ENCODE measurements at places on chromosomes 4 and X. TPM values are rescaled to one million over a fixed set of nuclear protein-coding genes. Genes with fewer than 3 reads are reported as not detected.

The FRMPD3 gene
- polyA plus RNA-seq: 0.40 TPM

The DIPK2B gene
- 8.4 TPM for polyA plus RNA-seq

The C4orf50 gene
- polyA plus RNA-seq: not detected

The DNAAF6 gene
- 0.09 TPM for polyA plus RNA-seq

The NUDT9 gene
- polyA plus RNA-seq: 69.8 TPM

- no peak for DNase-seq
Observed at GRCh38 chr4:150855981-150856510, 159.0 kb downstream of the LRBA start.

GRCh38 chrX:134236626-134237614, at the start of gene CCDC160:
Gene CCDC160 (plus strand): TSS chrX:134237182. CDS start chrX:134244801, 7,619 bp downstream.
- DNase-seq: no peak

DNA sequence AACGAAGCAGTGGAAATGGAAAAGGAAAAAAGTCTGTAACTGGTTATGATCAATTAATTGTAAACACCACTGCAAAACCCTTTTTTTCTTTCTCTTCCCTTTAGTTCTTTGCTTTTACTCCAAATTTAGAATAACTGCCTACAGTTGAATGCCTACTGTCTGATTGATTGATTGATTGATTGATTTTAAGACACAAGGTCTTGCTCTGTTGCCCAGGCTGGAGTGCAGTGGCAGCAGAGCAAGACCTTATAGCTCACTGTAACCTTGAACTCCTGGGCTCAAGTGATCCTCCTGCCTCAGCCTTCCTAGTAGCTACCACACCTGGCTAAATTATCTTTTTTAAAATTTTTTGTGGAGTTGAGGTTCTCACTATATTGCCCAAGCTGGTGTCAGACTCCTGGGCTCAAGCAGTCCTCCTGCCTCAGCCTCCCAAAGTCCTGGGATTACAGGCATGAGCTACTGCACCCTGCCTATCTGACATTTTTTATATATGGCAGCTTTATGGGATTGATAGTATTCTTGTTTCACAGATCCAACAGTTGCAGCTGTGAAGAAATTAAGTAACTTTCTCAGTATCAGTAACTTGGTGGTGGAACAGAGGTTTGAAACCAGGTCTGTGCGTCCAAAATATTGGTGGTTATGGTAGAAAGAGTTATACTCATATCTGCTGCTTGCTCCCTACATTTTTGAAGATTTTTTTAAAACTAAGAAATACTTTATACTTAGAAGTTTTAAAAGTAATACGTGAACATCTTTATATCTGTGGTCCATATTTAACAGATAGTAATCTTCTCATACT, 12.4 kb downstream of the UBE2K start:
- no peak for DNase-seq

DNA sequence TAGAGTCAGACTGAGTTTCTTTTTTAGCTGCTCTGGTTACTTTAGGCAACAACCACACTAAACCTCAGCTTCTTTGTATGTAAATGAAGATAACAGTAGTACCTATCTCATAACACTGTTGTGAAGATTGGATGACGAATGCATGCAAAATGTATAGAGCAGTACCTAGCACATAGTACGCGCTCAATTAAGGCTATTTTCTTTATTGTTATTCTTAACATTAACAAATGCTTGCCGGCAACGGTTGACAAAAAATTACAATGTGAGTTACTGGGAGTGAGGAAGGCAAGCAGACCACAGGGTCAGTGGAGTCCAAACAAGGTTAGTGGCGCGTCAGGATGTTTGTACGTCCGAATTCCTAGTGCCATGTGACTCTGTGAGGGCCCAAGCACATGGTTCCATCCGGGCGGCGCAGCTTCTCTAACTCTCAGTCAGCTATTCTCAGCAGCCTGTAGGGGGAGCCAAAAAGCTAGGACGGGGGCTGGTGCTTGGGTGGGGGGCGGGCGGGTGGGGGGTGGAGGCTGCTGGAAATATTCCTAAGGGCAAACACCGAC, 821 bp upstream of the NALF2 start:
- DNase-seq: no peak

- no peak for DNase-seq
Observed at GRCh38 chr4:141706445-141706844, 70.1 kb downstream of the IL15 start.

DNA sequence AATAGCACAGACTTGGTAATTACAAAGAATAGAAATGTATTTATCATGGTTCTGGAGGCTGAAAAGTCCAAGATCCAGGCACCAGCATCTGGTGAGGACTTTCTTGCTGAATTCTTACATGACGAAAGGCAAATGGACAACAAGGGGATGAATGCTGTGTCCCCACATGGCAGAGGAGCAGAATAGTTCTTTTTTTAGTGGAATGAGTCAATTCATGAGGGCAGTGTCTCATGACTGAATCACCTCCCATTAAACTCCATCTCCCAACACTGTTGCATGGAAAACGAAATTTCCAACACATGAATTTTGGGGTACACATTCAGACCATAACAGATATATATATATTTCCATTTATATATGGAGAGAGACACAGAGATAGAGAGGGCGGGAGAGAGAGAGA, 628.3 kb downstream of the TRIML1 start:
- no peak for DNase-seq

DNA sequence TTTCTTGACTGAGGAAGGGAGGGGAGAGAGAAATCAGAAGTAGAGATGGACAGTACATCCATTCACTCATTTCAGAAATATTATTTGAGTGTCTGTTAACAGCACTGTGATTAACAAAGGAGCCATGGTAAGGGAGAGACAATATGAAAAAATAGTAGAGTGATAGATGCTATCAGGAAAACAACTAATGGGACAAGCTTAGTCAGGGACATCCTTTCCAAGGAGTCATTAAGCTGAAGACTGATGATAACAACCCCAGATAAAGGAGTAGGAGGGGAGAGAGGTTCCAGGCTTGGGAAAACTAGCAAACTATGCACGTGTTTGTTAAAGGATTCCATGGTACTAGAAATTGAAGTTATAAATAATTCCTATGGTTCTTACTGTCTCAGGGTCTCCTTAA, 122.2 kb downstream of the CBR4 start:
- DNase-seq: no peak

DNA sequence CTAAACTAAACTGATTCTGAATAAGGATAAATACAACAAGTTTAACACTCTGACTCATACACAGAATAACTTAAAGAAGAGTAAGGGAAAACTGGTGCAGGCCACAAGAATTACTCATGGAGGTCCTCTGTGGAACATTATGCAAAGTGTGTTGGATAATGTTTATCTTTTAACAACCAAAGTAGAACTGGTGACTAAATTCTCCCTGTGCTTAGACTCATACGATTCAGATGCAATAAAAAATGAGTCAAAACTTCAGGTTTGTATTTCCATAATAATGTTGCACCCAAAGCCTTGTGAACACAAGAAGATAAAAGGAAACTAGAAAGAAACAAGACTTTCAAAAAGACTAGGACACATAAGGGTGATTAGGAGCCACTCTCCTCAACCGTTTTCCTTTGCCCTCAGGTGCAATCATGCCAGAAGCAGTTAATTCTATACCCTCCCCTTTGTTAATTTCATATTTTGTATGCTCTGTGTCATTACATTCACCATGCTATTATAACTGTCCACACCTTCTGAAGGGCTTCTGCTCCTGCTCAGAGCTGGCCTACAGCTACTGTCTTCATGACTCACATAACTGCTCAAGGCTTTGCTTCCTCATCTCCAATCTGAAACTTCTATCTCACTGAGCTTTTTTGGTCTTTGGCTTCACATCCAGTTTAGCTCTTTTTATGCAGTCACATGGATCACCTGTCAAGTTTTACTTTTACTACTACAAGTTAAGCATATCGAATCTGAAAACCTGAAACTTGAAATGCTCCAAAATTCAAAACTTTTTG, 60.2 kb downstream of the KCNIP4 start:
- DNase-seq: no peak

DNA sequence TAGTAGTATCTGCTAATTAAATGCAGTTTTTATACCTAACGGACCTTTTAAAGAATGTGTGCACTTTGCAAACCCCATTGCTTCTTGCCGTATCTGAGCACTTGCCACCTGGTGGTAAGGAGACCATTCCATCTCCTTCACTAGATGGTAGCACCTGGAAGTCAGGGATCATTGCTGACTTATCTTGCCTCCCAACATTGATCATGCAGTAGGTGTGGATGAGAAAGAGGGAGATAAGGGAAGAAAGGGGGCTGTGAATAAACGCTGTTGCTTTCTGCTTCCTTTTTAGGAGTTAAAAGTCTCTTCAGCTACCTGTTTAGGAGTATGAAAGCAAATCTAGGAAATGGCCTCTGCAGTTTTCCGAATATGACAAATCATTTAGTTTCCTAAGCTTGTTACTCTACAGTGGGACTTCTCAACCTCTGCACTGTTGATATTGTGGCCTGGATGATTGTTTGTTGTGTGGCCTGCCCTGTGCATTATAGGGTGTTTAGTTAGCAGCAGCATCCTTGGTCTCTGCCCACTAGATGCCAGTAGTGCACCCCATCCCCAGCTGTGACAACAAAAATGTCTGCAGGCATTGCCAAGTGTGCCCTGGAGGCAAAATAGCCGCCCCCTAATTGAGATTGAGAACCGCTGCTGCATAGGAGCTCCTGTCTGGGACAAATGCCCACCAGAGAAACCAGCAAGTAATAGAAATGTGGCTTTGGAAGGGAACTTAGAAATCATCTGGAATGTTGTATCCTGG, 38.8 kb downstream of the GAB1 start:
- no peak for DNase-seq

DNA sequence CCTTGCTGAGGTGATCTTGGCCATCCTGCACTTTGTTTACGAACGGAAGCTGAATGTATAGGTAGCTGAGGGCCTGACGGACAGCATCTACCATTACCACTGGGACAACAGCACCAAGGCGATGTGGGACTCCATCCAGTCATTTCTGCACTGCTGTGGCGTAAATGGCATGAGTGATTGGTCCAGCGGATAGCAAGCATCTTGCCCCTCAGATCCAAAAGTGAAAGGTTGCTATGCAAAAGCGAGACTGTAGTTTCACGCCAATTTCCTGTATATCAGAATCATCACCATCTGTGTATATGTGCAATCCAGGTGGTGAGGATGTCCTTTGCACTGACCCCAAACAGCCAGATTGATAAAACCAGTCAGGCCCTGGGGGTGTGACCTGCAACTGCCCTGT, 4.2 kb upstream of the PYURF start:
- no peak for DNase-seq

DNA sequence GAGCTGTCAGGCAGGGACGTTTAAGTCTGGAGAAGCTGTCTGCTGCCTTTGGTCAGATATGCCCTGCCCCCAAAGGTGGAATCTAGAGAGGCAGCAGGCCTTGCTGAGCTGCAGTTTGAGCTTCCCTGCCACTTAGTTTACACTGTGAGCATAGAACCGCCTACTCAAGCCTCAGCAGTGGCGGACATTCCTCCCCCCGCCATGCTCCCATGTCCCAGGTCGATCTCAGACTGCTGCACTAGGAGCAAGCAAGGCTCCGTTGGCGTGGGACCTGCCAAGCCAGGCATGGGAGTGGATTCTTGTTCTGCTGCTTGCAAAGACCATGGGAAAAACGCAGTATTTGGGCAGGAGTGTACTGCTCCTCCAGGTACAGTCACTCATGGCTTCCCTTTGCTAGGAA, 24.3 kb downstream of the PLK4 start:
- no peak for DNase-seq

GRCh38 chr4:69056921-69057550, 39.2 kb upstream of the UGT2B7 start:
- DNase-seq: no peak

GRCh38 chr4:75340561-75340960, 173.6 kb downstream of the RCHY1 start:
- no peak for DNase-seq

GRCh38 chr4:152468408-152468807, 67.5 kb downstream of the FBXW7 start:
- no peak for DNase-seq

DNA sequence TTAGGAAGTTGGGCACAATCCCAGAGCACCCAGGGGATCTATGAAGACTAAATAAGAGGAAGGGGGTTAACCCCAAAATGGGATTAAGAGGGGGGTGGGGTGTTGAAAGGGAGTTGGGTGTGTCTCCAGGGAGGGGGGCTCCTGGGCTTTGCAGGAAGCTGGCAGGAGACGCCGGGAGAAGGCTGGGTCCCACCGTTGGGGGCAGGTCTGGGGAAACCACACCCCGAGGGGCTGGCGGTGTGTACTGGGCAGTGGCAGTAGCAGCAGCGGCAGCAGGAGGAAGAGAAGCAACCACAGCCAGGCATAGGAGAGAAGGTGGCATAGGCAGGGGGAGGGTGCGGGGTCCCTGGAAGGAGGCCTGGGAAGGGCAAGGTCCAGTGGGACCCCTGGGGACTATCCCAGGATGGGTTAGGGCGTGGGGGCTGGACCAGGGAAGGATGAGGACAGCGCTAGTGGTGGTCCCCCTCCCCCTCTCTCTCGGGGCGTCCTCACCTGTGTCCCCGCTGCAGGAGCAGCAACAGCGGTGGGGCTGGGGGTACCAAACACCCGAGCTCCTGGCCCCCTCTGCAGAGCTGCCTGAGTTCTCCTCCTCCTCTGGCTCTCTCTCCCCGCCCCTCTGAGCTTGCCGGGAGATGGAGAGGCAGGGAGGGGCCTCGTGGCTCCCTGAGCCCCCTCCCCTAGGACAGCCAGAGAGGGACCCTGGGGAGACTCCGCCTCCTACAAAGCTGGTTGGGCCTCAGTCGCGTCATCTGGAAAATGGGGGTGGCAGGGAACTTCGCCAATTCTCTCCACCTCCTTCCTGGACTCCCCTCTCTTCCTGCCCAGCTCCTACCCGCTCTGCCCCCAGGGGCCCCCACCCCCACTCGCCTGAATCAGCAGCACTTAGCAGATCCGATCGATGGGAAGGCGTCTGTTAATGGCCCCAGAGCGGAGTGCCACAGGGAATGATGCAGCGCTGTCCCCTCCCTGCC, at the start of gene KCND1:
Gene KCND1, minus strand, starts transcription at position 596 of the 971 bp plus-strand sequence. CDS start 1,573 bp downstream, outside the sequence.
- DNase-seq: no peak

GRCh38 chrX:68462197-68462596, 28.9 kb upstream of the OPHN1 start:
- no peak for DNase-seq

- DNase-seq: no peak
Observed at GRCh38 chr4:118032691-118033090, 1.6 kb upstream of the NDST3 start.

Measured in left renal pelvis (tissue), 4 donors.